Aortic smooth muscle cell (primary cell): ENCODE measurements at places on chromosomes 2 and 18. TPM values are rescaled to one million over a fixed set of nuclear protein-coding genes. Genes with fewer than 3 reads are reported as not detected.

Gene YES1
- 82.6 and 91.6 TPM in 2 replicates for total RNA-seq

Gene TRIB2
- 49.0 and 62.0 TPM in 2 replicates for total RNA-seq

Gene IL1B
- 0.50 and 0.53 TPM in 2 replicates for total RNA-seq

Gene COLEC12
- total RNA-seq = 21.6 and 24.0 TPM in 2 replicates

Gene IL1A
- 0.13 and 0.19 TPM in 2 replicates for total RNA-seq

Gene SCN9A
- total RNA-seq = 0.40 and 0.56 TPM in 2 replicates

Gene GNLY
- not detected in 2 replicates for total RNA-seq

Gene ALPP
- not detected in 2 replicates for total RNA-seq

Gene KCMF1
- 56.1 and 58.8 TPM in 2 replicates for total RNA-seq

Gene TAF4B
- 1.2 and 2.5 TPM in 2 replicates for total RNA-seq

Gene FBXO15
- 0.12 and 0.26 TPM in 2 replicates for total RNA-seq

Gene MOGAT1
- not detected in 2 replicates for total RNA-seq

Gene NPHP1
- 6.9 and 9.0 TPM in 2 replicates for total RNA-seq

Gene M1AP
- total RNA-seq = 0.06 and 0.26 TPM in 2 replicates

Gene SCYGR2
- total RNA-seq = not detected in 2 replicates

Gene EPAS1
- total RNA-seq = 70.4 and 99.0 TPM in 2 replicates

Gene SH3BP4
- 16.6 and 21.6 TPM in 2 replicates for total RNA-seq

Gene SERPINB2
- total RNA-seq = 2.4 and 19.8 TPM in 2 replicates

Gene ACYP2
- total RNA-seq = 13.0 and 16.6 TPM in 2 replicates

Gene DPYSL5
- total RNA-seq = not detected in 2 replicates
